ENCODE measurements at places on chromosomes 12 and 14.

DNA sequence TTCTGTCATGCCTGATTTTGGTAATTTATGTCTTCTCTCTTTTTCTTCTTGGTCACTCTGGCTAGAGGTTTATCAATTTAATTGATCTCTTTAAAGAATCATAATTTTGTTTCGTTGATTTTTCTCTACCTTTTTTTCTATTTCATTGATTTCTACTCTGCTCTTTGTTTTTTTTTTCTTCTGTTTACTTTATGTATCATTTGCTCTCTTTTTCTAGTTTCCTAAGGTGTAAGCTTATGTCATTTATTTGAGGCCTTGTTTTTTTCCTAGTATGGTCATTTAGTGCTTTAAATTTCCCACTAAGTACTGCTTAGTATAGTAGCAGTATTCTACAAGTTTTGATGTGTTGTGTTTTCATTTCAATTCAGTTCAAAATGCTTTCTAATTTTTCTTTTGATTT, 89.6 kb downstream of the BRMS1L start:
- no peak for DNase-seq

- no peak for DNase-seq
These were observed 184.2 kb downstream of the KCNA5 start for GRCh38 chr12:5227708-5228373.

DNA sequence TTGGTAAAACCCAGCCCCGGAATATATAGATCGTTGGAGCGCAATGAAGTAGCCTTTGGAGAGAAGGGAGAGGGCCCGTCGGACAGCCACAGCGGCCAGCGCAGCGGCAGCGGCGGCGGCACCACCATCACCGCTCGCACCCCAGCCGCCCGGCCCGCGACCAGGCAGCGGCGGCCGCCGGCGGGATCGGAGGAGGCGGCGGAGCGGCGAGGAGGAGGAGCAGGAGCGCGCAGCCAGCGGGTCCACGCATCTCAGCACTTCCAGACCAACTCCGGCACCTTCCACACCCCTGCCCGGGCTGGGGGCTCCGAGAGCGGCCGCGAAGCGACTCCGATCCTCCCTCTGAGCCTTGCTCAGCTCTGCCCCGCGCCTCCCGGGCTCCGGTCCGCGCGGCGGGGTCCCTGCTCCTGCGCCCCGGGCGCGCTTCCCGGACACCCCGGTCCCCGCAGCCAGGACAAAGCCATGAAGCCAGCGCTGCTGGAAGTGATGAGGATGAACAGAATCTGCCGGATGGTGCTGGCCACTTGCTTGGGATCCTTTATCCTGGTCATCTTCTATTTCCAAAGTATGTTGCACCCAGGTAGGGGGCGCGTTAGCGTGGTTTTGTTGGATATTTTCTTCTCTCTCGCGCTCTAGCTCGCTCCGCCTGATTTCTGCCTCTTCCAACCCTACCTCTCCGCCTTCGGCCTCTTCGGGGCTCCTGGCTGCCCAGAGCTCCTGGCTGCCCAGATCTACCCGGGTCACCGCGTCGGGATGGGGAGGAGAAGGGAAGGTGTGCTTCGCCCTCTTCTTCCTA, 400 bp downstream of the CHST11 start:
- DNase-seq = peak; percentile 36

DNA sequence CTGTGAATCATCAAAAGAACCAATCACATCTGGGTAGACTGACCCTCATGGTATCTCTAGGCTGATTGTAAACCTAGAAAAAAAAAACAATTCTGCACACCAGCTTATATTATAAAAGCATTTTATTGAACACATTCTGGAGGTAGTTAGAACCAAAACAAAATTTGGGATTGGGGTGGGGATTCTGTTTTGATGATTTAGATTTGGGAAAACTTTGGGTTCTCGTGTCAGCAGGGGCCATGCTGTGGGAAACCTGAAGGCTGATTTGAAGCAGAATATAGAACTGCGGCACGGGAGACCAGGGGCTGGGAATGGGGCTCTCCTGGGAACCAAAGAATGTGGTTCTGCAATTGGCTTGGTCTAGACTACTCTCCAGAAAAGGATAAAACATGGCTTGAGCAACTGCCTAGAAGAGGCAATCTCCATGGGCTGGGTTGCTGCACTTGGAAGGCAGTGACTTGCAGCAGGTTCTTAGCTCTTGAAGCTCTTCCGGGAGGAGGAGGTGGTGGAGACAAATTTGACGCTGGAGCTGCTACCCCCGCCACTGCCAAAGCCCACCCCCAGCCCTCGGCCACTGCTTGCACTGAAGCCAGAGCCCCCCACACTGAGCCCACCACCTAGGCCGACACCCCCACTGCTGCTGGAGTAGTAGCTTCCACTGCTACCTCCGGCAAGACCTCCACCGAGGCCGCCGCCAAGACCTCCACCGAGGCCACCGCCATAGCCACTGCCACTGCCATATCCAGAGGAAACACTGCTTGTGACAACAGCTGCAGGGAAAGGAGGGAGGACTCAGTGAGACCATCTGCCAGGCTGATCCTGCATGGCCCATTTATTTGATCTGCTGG, 5.5 kb downstream of the KRT5 start:
- DNase-seq = no peak

GRCh38 chr14:66092748-66093147, 393.4 kb upstream of the CCDC196 start:
- DNase-seq = no peak

GRCh38 chr12:121033625-121034349, 5.3 kb downstream of the OASL start:
- DNase-seq = peak; percentile 38

Data from fibroblast of the conjunctiva (primary cell).